Thoracic aorta (tissue), 2 donors: ENCODE measurements at places on chromosomes 12 and 14. TPM values are rescaled to one million over a fixed set of nuclear protein-coding genes. Genes with fewer than 3 reads are reported as not detected.
A peak's percentile ranks its signal among the peaks of the same experiment; 100 is the strongest.

Gene VRTN
- total RNA-seq, result not detected

DNA sequence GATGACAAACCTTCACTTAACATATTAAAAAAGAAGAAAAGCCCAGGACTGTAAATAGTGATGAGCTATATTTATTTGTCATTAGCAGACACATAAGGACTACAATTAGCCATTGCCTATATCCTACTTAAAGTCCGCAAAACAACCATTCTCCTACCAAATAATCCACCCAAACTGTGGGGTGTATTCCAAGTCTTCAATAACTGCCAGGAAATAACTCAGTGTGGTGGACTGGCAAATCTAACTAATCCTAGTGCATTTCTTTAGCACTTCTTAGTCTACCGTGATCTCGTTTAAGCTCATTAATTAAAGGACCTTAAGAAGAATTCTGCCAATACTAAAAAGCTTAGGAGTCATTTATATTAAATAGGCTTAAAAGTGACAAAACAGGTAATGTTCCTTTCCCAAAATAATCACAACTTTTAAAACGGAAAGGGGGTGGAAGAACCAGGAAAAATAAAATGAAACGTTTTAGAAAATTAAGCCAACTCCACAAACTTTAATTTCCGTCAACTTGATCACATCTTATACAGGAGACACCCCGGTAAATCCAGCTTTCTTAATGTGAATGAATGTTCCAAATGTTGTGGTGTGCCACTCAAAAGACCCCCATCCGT lies 1.8 kb downstream of the NOVA1 start:
- DNase-seq, result no peak

- DNase-seq, result no peak
Measured at GRCh38 chr12:55658635-55659391, 22.1 kb downstream of the OR10P1 start.

Gene PPP1R1A
- total RNA-seq, result 10.3 TPM

Gene ATG2B
- 47.4 TPM for total RNA-seq

Gene ACOT4
- 1.8 TPM for total RNA-seq

- DNase-seq, result peak; percentile 73
Measured at GRCh38 chr14:69005432-69006148, 26.5 kb upstream of the ACTN1 start.

GRCh38 chr12:88993651-88994050 lies 358.6 kb downstream of the DUSP6 start:
- DNase-seq, result no peak

DNA sequence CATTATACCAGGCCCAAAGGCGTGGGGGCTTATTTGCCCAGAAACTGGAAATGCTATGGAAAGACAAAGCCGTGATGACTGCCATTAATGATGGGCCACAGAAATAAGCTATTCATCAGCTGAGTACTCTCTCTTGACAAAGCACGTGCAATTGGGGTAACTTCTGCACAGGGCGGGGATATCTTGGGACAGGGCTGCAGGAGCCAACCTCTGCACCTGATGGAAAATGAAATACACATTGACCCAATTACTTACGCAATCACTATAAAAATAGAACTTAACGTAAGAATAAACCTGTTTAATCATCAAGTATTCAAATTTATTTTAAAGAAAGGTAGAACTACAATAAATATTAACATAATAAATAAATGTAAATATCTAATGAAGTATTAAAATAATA lies 180.1 kb upstream of the NTF3 start:
- no peak for DNase-seq
